ENCODE measurements at places on chromosomes 7 and 10.

GRCh38 chr10:120505866-120506265, 48.8 kb downstream of the PLPP4 start:
- DNase-seq, result no peak

- DNase-seq, result peak; percentile 31
These were observed 4.0 kb upstream of the CREB5 start for GRCh38 chr7:28408105-28408959.

DNA sequence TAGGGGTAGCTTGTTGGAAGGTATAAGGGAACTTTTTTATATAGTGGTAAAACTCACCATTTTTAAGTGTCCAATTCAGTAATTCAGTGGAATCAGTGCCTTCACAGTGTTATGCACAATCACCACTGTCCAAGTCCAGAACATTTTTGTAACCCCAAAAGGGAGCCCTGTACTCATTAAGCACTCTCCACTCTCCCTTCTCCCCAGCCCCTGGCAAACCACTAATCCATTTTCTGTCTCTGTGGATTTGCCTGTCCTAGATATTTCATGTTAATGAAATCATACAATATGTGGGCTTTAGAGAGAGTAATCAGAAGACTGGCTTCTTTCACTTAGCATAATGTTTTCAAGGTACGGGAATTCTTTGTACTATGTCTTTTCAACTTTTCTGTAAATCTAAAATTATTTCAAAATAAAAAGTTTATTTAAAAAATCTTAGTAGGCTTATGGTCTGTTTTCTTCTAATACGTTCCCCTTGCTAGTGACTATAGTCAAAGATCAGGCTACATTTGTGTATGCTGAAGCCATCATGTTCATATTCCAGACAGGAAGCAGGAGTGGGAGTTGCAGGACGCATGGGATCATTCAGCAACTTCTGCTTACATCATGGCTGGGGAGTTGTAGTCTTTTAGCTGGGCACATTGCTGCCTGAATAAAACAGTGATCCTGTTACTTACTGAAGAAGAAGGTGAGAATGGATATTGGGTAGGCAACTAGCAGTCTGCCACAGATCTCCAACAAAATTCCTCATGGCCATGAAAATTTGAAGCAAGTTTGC, 35.4 kb upstream of the TAX1BP1 start:
- no peak for DNase-seq

DNA sequence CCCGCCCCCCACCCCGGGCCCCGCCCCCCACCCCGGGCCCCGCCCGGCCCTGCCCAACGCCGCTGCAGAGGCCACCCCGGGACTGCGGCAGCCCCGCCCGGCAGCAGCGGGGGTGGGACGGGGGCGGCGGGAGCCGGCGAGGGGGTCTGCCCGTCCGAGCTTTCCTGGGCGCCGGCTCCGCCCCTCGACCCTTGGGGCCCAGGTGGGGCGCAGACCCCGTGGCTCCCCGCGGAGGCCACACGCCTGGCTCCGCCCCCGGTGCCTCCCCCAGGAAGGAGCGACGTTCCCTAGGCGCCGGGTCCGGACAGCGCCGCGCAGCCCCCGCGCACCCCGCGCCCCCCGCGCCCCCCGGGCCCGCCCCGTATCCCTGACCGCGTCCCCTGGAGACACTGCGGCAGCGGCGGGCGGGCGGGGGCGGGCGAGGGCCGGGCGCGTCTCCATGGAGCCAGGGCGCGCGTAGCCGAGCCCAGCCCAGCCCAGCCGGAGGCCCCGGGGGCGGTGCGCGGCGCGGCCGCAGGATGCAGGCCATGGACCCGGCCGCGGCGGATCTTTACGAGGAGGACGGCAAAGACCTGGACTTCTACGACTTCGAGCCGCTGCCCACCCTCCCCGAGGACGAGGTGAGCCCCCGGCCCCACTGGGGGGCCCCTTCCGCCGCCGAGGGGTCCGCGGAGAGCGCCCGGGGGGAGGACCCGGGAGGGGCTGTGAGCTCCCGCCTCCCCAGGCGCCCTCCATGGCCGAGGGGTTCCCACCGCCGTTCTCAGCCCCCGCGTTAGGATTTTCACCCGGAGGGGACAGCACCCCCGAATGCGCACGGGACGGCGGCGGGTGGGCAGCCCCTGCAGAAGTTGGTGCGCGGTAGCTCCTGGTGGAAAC, at the start of gene KNDC1:
TSS of gene KNDC1 (plus strand) at position 270 of the 876 bp plus-strand sequence. CDS start at position 519, 249 bp downstream.
- no peak for DNase-seq

GRCh38 chr7:1248143-1248915, 15.7 kb downstream of the UNCX start:
- DNase-seq, result no peak

All from epithelial cell of prostate (primary cell).